ENCODE measurements at places on chromosomes 3 and 15.
A peak's percentile ranks its signal among the peaks of the same experiment; 100 is the strongest.

DNA sequence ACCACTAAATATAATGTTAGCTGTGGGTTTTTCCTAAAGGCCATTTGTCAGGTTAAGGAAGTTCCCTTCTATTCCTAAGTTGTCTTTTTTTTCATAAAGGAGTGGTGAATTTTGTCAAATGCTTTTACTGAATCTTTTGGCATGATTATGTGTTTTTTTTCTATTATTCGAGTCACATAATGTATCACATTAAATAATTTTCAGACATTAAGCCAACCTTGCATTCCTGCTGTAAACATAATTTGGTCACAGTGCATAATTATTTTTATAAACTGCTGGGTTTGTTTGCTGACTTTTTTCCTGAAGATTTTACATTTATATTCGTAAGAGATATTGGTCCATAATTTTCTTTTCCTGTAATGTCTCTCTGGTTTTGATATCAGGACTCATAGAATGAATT is 101.8 kb upstream of the SPRED1 start:
- no peak for DNase-seq

GRCh38 chr15:29316422-29316821 is 46.8 kb upstream of the NSMCE3 start:
- no peak for DNase-seq

GRCh38 chr15:62495670-62496614 is 330.9 kb upstream of the C2CD4B start:
- peak; percentile 93 for DNase-seq

- DNase-seq, result no peak
Measured at GRCh38 chr15:80936288-80937078, 53.1 kb downstream of the MESD start.

DNA sequence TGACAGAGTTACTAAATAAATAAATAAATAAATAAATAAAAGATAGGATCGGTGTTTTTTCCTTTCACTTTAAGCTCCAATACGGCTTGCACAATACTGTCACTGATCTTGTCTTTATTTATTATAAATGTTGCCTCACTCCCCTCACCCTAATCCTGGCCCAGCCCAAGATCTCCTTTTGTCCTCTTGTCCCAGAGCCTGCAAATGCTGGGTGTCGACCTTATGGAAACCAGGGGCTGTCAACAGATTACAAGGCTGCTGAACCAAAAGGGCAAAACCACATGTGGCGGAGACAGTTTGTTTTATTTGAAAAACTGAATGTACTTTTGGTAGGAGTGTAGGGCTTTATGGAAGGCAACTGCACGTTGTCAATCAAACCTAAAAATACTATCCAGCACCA is 75.9 kb downstream of the RFTN1 start:
- no peak for DNase-seq

- DNase-seq, result no peak
Measured at GRCh38 chr3:15361494-15362214, 29.3 kb upstream of the SH3BP5 start.

DNA sequence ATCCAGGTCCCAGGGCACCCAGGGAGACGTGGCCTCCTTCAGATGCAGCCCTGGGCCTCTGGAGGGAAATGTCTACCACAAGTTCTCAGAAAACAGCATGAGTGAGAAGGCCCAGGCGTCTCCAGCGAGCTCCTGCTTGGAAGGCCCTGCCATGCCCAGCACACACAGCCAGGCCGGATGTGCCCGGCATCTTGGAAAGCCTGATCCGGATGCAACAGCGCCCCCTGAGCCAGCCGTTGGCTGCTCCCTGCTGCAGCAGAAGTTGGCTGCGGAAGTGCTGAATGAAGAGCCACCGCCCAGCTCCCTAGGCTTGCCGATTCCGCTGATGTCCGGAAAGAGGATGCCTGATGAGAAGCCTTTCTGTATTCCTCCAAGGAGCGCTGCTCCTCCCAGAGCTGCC is 856 bp downstream of the NPAP1 start:
- no peak for DNase-seq

GRCh38 chr15:94509259-94509658 is 277.9 kb downstream of the MCTP2 start:
- DNase-seq, result no peak

DNA sequence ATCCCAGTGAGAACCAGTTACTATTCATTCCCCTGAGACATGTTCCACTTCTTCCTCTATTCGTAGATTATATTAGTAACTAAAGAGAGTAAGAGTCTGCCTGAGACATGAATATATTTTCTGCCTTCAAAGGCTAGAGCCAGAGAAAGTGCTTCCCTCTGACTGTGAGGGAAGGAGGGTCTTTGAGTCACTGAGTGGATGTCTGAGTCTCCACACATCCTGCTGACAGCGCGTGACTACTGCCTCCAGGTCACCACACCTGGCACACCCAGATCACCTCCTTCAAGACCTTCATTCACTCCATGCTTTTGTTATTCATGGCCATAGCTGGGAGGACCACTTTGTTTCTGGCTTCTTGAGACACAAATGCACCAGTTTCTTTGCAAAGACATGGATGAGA is 135.6 kb downstream of the SOX2 start:
- DNase-seq, result no peak

GRCh38 chr15:31383139-31383538 is 56.5 kb downstream of the KLF13 start:
- DNase-seq, result no peak

GRCh38 chr15:77421370-77421700 is 647 bp downstream of the HMG20A start:
- DNase-seq, result no peak

DNA sequence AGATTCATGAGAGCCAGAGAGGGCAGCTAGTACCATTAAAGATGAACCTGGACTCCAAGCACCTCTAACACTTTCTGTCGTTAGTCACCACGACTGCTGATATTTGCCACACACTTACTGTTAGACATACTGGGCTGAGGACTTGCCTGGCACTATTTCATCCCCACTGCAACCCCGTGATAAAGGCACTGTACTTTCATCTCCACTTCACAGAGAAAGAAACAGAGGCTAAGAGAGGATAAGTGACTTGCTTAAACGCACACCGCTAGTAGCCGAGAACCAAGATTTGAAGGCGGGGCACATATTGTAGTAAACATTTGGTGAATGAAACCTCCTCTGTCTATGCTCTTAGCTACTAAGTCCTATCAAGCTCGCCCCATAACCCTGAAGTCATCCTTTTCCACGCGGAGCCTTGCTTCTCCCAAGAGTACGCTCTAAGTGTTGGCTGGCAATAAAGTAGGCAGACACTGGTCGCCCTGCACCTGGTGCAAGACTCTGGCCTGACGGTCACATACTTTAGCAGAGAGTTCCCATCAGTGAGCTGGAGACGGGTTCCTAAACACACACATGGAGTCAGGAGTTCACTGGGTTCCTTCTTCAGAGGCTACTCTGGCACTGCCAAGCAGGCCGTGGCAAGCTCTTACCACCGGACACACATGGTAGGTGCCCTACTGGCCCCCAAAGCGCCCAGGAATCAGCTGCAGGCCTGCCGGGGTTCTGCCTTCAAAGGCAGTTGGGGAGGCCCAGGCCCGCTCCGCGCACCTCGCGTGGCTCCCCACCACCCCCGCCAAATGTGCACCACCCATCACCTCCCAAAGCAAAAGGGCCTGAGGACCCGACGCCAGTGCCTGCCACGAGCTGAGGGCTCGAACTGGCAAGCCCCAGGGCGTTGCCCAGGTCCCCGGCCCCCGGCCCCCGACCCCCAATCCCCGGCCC is 951 bp downstream of the POMGNT2 start:
- DNase-seq, result no peak
